Ovary (tissue), 10 donors: ENCODE measurements at places on chromosomes 12 and 14. TPM values are rescaled to one million over a fixed set of nuclear protein-coding genes. Genes with fewer than 3 reads are reported as not detected.

The HSPA2 gene
- 8.4 TPM for polyA plus RNA-seq

GRCh38 chr14:69708586-69709560, 58.1 kb upstream of the SRSF5 start:
- no peak for DNase-seq

The CLEC4C gene
- 0.47 TPM for polyA plus RNA-seq

- no peak for DNase-seq
Measured at GRCh38 chr12:30968211-30968610, 41.7 kb downstream of the TSPAN11 start.

The INSM2 gene
- not detected for polyA plus RNA-seq

DNA sequence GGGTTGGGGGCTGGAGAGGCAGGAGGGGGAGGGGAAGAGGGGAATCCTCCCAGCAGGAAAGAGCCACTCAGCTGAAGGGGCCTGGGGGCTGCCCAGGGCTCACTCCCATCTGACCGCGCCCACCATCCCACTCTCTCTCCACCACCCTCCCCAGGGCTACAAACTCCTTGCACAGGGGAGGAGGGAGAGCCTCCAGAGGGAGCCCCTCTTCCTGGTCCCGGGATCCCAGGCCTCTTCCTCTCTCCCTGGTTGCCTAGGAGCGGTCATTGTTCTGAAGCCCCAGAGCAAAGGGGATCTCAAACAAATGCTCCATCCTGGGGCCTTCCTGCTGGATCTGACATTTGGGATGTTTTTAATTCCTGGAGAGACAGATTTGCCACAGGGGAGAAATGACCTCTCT, 39.8 kb upstream of the DLK1 start:
- DNase-seq = no peak

The EXOC3L4 gene
- polyA plus RNA-seq = 0.62 TPM

The CLIP1 gene
- polyA plus RNA-seq = 35.7 TPM

The HAL gene
- polyA plus RNA-seq = 1.8 TPM

The KRT82 gene
- not detected for polyA plus RNA-seq

DNA sequence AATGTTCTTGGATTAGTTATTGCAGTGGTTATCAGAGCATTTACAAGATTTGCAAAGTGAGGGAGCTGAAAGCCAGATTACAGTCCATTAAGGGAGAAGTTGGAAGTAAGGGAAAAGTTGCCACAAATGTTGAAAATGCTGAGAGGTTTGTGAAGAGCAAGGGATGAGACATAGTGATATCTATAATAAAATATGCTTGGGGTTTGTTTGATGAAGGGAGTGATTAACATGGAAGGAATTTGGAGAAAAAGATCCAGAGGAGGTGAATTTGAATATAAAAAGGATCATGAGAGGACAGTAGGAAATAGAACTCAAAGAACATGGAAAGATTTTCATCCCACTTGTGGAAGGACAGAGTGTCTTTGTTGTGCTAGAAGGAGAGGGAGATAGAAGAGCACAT, 19.3 kb upstream of the CCER1 start:
- DNase-seq = no peak

DNA sequence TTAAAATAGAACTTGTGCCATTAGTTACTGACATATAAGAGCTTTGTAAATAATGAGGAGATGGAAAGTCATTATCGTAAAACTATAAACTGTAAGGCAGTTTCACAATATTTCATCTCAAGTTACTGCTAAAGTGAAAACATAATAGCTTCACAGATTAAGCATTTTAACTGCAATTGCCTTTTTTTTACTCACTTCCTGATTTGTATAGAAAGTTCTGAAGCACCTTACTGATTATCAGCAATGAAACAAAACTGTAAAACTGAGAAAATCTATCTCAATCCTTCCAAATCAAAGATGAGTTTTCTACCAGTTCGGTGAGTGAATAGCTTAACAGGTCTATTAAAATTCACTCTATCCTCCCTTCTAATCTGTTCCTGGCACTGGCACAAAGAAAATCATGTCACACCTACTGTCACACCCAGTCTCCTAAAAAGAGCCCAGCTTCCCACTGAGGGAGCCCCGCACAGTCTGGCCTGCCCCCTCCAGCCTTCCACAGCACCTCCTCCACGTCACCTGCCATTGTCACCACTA, 161.4 kb upstream of the ABCD2 start:
- DNase-seq = no peak

GRCh38 chr14:20247646-20248246, 8.7 kb downstream of the OR11H4 start:
- DNase-seq = no peak
